A549 treated with dexamethasone at 1 μM for 4 hours (cell line): ENCODE measurements at places on chromosomes 2 and 18. TPM values are rescaled to one million over a fixed set of nuclear protein-coding genes. Genes with fewer than 3 reads are reported as not detected.

SERPINB12 gene
- not detected in 5 replicates for total RNA-seq

NCK2 gene
- total RNA-seq = 22.4 to 27.7 TPM (median 26.3 TPM) in 5 replicates

FAP gene
- 0.08 TPM in 1 of 5 replicates, not detected in the others for total RNA-seq

ATP6V1B1 gene
- 1.2 to 2.4 TPM (median 1.8 TPM) in 5 replicates for total RNA-seq

ASTL gene
- total RNA-seq = not detected in 5 replicates

ZAP70 gene
- total RNA-seq = 0.09 to 0.19 TPM in 2 of 5 replicates, not detected in the others

THADA gene
- total RNA-seq = 16.6 to 28.9 TPM (median 25.3 TPM) in 5 replicates
